ENCODE measurements at places on chromosomes 5 and 9.

DNA sequence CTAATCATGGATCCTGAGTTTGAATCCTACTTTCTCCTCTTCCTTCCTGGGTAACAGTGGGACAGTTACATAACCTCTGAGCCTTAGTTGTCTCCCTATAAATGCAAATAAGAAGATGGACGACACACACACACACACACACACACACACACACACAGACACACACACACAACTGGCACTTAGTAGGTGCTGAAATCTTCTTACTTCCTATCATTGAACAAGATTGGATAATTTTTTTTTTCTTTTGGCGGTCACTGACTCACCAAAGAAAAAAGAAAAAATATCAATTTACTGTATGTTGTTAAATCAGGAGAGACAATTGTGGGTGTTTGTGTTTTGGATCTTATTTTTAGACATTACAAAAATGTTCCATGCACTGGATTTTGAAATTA lies 28.4 kb upstream of the TNFSF8 start:
- DNase-seq = no peak

DNA sequence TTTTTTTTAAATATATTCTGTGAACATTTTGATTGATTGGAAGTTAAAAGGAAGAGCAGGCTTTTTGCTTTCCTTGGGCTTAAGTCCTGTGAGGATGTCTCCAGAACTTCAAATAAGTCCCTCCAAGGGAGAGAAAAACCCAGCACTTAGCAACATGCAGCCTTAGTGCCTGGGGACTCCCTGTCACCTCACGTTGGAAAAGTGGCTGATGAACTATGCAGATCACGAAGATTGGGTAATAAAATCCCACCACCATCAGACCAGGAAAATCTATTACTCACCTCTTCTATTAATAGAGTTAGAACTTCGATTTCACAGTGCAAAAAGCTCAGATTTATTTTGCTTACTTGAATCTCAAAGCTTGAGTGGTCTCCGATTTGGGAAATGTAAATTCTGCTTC lies 507.0 kb downstream of the MAT2B start:
- no peak for DNase-seq

DNA sequence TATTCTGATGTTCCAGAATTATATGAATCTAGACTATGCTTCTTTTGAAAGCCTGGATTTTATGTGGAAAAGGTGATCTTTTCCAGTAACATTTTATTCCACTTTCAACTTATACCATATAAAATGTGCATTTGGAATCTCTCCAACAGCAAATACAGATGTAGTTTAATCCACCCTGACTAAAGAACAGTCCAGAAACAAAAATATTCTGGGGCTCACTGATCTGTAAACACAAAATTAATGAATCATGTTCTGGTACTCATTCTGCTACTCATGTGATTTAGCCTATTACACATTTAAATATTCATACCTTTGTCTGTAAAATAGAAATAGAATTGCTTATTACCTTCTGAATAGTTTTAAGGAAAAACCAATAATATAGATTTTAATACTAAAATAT lies 125.8 kb downstream of the ARRDC3 start:
- no peak for DNase-seq

GRCh38 chr5:154756868-154757813 lies 2.0 kb downstream of the LARP1 start:
- DNase-seq = no peak

GRCh38 chr9:38090170-38090569 lies 21.1 kb upstream of the SHB start:
- DNase-seq = no peak

GRCh38 chr9:35728041-35728971 lies 3.7 kb downstream of the TLN1 start:
- DNase-seq = no peak

- no peak for DNase-seq
These were observed 11.8 kb downstream of the BRD3 start for GRCh38 chr9:134055981-134056461.

GRCh38 chr5:162037431-162037830 lies 30.1 kb upstream of the GABRG2 start:
- no peak for DNase-seq
